Activated naive CD8-positive, alpha-beta T cell treated with anti-CD3 and anti-CD28 coated beads for 36 hours (primary cell): ENCODE measurements at places on chromosomes 1 and 21.

DNA sequence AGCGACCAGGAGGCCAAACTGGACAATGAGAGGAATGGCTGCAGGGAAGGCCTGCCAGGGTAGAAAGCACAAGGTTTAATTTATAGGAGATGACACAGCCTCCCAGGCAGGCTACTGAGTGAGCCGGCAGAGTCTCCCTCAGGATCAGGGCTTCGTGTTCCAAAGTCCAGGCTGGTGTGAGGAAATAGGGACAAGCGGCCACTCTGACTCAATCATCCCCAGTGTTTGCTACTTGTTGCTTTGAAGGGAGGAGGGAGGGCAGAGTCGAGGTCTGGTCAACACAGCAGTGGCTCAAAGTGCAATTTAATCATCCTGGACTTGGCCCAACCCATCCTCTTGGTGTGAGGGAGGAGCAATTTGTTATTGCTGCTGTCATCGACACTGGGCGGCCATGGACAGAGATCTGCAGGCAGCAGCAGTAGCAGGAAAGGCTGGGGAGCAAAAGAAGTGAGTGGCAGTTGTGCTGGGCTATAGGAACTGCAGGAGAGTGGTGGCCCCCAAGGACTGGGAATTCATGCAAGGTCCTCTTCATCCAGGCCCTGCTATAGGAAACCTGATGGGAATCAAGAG, 27.5 kb downstream of the TBX15 start:
- no peak for DNase-seq

DNA sequence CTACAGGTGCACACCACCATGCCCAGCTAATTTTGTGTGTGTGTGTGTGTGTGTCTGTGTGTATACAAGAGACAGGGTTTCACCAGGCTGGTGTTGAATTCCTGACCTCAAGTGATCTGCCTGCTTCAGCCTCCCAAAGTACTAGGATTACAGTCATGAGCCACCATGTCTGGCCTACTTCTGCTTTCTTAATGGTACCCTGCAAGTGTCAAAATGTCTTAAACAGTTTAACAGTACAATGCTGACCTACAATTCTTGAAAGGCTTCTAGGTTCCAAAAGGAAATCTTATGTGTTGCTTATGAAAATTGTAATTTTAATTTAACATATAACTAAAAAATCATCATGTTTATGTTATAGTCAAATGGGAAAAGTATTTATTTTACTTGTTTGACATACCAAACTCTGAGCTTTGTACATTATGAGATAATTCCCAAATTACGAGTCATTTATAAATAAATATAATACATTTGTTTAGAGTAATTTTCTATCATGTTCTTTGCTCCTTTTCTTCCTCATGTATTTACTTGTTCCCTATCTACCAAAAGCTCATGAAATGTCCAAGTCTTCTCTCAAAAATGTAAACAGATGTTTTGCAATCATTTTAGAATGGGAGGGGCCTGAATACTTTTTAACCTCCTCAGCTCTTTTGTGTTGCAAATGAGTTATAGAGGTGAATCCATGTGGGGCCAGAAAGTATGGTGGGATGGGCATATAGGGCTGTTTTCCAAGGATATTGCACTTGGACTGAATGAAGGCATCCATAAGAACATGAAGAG, 8.4 kb upstream of the VCAM1 start:
- DNase-seq = no peak

- DNase-seq = no peak
Measured at GRCh38 chr1:223410036-223410435, 16.8 kb downstream of the CCDC185 start.

GRCh38 chr1:53449693-53450092, 9.5 kb upstream of the DMRTB1 start:
- DNase-seq = no peak

- DNase-seq = no peak
Measured at GRCh38 chr1:27005648-27006496, 6.8 kb downstream of the TENT5B start.

DNA sequence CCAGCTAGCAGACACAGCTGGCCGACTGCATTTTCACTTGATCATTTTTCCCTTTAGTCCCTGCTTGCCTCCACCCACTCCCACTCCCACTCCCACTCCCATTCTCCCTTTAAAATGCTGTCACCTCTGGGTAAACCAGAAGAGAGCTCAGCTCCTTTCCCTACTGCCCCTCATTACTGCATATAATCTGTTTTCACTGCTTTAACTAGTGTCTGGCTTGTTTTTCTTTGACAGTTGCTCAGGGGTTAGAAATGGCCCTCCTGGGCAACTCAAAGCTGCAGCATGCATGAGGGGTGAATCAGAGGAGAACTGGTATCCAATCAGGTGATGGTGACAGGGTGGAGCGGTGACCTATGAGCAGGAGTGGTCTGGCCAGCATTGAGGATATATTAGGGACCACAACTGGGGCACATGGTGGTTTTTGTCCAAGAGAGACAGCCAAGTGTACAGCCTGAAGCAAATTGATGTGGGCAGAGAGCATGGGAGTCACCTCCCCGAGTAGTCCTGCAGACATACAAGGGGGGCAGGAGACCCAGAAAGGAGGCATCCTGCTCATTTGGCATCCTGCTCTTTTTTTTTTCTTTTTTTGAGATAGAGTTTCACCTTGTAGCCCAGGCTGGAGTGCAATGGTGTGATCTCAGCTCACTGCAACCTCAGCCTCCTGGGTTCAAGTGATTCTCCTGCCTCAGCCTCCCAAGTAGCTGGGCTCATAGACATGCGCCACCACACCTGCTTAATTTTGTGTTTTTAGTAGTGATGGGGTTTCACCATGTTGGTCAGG, 42.6 kb upstream of the SRSF10 start:
- no peak for DNase-seq

- no peak for DNase-seq
Measured at GRCh38 chr1:171472183-171472647, 13.1 kb upstream of the PRRC2C start.

GRCh38 chr1:9558946-9559545, 19.8 kb downstream of the SLC25A33 start:
- DNase-seq = no peak

GRCh38 chr1:30196457-30196856, 526.9 kb downstream of the MATN1 start:
- DNase-seq = no peak

GRCh38 chr1:234908571-234908970, 220.1 kb downstream of the TOMM20 start:
- no peak for DNase-seq

GRCh38 chr1:2882966-2883696, 81.6 kb upstream of the TTC34 start:
- no peak for DNase-seq

DNA sequence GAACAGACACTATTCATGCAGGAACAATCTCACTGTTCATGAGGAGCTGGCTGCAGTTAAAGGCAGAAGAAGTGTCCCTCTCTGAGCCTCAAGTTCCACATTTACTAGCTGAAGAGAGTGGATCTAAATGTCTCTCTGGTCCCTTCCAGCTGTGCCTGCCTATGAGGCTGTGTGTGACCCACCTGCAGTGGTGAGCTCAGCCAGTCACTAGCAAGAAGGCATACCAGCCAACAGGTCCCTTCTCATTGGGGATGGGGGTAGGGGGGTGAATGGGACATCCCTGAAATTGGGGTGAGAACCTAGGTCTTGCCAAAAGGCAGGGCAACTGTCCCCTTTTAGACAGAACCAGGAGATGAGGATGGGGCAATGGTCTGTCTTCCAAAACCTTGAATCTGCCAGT, 13.6 kb downstream of the RD3 start:
- no peak for DNase-seq

DNA sequence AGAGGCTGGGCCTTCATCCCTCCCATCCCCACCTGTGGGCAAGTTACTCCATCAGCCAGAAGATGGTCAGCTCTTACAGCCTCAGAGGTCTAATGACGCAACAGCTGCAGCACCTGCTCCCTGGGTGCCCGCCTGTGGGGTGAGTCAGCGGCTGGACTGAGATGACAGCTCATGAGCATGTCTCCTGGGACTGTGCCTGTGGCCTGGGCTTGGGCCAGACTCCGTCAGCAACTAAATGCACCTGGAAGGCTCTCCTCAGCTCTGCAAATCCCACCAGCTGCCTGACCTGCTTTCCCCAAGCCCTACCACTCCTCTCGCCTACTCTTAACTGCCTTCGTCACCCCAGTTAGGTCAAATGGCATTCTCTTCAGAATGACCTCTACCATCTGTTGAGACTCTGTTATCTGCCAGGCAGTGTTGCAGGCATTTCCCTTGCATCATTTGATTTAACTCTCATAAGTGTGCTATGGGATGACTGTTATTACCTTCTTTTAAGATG, 47.7 kb downstream of the ETS2 start:
- DNase-seq = no peak
